ENCODE measurements at places on chromosomes 12 and 14.

- no peak for DNase-seq
Measured at GRCh38 chr14:104019806-104020205, 65.7 kb upstream of the ASPG start.

DNA sequence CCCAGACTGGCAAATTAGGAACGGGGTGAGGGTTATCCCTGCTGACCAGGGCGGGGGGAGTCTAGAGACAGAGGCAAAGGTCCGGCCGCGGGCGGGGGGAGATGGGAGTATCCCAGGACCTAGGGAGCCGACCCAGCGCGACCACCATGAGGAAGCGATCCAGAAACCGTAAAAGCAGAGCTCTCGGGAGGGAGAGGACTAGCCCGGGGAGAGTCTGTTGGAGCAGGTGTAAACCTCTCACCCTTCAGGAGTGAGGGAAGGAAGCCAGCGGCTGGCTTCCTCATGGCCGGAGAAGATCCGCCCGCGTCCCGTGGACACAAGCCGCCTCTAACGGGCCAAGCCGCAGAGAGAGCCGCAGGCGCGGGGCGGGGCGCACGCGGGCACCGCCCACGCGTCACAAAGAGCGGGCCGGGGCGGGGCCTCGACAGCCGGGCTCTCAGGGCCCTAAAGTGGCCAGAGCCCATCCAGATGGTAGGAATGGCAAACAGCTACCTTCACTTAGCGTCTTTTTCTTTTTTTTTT lies at the start of gene ACRBP:
TSS of gene ACRBP (minus strand) at position 350 of the 522 bp plus-strand sequence. CDS start at position 284, 66 bp downstream.
- DNase-seq, result no peak

- no peak for DNase-seq
Measured at GRCh38 chr12:25698772-25699171, 145.7 kb upstream of the LMNTD1 start.

DNA sequence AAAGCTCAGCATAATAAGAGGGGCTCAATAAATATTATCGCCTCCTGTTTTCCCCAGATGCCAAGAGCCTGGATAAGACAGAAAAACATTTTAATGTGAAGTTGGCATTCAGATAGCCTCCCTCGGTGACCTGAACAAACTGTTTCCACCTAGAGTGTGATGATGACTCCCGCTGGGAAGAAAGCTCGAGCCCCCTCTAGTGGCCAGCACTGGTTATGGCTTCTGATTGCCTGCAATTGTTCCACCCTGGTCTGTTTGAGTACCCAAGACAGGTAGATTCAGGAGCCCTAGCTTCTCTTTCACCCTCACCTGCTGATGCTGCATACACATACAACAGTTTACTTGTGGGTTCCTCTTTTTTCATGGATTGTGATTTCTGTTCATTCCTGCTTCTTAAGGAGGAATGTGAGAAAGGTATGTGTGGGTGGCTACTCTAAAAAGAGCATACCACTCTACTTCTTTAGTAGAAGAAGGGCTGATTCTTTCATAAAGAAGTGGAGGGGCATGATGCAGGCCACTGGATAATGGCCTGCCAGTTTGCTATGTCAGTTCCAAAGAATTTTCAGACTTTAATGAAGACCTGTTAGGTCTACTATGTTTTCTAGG lies 6.4 kb downstream of the ERG28 start:
- peak; percentile 12 for DNase-seq

DNA sequence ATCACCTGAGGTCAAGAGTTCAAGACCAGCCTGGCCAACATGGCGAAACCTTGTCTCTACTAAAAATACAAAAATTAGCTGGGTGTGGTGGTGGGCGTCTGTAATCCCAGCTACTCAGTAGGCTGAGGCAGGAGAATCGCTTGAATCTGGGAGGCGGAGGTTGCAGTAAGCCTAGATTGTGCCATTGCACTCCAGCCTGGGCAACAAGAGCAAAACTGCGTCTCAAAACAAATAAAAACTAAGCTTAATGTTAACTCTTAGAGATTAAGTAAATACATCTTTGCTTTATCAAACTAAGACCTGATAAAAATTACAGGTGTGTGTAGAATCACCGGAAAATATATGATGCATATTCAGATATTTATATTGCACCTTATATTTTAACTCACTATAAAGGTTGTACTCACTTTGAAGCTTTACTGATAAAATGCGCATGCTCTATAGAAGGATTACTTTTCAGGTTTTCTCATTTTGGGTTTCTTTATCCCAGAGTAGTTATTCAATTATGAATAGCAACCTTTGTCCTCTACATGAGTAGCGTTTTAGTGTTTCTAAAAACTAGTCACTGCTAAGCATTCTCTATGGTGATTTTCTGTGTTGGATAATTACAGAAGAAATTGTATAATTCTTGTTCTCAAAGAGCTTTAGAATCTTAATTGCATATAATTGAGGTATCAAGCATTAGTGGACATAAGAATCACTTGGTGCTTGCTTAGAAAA lies 9.4 kb downstream of the ARID4A start:
- DNase-seq, result no peak

GRCh38 chr14:104821229-104821945 lies 20.5 kb downstream of the ZBTB42 start:
- DNase-seq, result no peak

DNA sequence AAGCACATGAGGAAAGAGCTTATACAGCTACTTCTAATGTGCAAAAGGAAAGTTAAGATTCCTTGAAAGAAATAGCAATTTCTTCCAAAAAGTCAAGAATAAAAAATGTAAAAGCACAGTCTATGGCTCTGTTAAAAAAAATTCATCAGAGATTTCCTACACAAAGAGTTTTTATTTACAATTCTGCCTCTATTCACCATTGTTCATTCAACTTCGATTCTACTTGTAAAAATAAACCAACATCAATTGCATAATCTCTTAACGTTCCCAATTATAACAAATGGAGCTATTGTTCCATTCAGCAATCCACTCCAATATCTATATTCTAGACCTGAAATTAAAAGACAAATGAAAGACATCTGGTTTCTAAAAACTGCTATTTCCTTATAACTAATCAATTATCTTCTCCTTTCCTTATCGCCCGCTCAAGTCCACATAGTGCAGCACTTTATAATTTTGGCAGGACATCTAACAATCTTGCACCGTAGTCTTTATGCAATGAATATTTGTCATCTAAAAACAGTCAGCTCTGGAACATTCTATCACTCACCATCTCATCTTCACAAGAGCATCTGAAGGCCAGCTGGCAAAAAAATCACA lies 6.2 kb downstream of the EIF2S3B start:
- DNase-seq, result no peak

DNA sequence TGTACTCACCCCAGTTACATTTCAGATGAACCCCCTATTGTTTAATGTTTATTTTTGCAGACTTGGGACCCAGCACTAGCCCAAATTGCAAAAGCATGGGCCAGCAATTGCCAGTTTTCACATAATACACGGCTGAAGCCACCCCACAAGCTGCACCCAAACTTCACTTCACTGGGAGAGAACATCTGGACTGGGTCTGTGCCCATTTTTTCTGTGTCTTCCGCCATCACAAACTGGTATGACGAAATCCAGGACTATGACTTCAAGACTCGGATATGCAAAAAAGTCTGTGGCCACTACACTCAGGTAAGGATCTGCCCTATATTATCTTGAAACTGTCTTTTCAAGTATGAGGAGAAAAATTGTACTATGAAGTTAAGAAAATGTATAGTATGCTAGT lies 1.2 kb downstream of the GLIPR1 start:
- no peak for DNase-seq

GRCh38 chr14:77273796-77274195 lies 2.8 kb upstream of the NGB start:
- no peak for DNase-seq

- DNase-seq, result no peak
Measured at GRCh38 chr12:49939707-49940106, 10.8 kb upstream of the AQP2 start.

DNA sequence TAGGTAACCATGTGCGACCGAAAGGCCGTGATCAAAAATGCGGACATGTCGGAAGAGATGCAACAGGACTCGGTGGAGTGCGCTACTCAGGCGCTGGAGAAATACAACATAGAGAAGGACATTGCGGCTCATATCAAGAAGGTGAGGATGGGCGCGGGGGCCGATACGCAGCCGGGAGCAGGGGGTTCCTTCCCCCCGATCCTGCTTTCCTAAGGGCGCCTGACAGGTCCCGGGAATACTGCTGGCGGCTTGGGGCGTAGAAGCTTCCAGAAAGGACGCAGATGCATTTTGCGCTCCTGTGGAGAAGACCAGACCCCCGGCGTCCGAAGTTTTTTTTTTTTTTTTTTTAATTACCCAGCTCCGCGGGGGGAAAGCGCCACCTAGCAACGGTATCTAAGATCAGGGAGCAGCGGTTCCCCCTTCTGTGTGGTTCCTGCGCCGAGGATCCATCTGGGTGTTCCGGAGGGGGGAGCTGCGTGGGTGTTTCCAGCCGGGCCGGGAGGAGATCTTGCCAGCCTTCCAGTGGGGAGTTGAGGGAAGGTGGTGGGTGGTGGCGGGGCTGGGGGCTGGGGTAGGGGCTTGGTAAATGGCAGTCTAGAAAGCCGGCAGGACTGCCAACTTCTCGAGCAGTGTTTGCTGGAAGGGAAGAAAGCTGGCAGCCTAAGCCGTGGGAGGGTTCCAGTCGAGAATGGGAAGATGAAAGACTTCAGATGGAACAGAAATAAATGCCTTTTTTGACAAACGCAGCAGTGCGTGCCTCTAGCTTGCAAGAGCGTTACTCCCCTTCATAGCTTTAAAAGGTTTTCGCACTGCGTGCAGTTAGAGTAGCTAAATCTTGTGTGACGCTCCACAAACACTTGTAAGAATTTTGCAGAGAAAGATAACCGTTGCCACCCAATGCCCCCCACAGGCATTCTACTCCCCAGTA lies 764 bp downstream of the DYNLL1 start:
- DNase-seq, result no peak

GRCh38 chr14:24876996-24877395 lies 173.0 kb downstream of the STXBP6 start:
- no peak for DNase-seq

- DNase-seq, result no peak
Measured at GRCh38 chr12:5429741-5430557, 2.0 kb upstream of the NTF3 start.

DNA sequence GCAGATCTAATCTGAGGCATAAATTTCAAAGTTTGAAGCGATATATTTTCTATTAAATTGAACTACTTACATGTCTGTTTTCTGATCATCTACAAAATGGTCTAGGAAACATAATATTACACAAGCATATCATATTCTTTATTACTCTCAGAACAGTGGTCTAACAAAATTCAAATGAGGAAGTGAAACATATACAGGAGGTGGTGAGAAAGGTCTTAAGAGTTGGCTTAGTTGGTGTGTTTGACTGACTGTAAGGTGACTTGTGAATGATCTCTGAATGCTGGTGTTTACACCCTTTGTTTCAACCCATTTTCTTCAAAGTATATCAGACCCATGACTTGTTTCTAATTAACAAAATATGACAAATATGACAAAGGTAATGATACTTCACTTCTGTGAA lies 1156.8 kb downstream of the SLC16A7 start:
- no peak for DNase-seq

DNA sequence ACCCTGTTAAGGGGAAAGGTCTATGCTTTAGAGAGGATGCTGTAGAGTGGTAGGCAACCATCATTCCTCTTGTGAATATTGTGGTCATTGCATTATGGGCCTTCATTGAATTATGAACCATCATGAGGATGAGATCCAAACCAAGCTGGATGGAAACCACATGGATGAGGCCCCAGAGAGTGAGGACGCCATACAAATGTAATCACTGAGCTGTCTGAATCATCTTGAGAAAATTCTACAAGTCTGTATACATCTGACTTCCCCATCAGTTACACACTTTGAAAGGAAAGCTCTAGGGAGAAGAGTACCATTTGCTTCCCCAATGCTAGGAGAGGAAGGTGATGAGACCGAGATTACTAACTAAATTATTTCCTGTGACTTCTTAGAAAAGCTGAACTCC lies 172.9 kb downstream of the CACNA1C start:
- DNase-seq, result no peak

GRCh38 chr12:80714055-80714454 lies 2.7 kb upstream of the MYF5 start:
- no peak for DNase-seq

DNA sequence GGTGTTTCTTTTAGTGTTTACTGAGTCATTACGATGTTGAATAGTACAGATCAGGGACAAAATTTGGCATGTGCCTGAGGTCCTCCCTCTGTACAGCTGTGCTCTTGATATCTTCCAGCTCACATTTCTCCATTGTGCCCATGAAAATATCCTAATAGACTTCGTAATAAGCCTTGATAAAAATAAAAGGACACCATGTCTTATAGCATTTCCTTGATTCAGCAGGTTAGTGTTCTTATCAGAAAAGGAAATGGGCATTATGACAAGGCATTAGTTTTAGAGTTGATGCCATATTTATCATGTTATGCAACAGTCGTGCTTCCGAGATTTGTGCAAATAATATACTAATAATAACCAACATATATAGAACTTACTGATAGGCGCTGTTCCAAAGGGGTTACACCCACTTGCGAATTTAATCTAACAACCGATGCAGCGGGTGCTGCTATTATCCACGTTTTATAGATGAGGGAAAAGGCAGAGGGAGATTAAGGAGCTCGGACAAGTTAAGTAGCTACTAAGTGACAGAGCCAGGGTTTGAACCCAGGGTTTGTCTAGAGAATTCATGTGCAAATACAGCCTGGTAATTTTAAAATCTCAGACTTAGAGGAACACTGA lies 15.1 kb upstream of the WNK1 start:
- no peak for DNase-seq

DNA sequence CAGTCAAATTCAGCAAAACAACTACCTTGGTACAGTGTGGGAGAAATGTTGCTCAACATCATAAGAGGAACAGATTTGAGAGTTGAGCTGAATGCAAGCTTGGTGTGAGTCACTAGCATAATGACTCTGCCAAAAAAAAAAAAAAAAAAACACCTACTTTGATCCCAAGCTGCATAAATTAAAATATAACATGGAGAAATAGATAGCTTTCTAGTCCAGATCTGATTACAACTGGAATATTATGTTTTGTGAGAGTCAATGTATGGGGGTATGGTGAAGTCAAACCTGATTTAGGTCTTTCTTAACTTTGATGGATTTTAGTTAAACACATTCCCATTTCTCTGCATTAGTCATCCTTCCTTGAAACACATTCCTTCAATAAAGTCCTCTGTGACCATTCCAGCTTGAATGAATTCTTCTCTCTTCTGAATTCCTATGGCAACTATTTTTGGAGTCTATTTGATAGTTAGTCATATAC lies 188.1 kb downstream of the SLC5A8 start:
- DNase-seq, result no peak

DNA sequence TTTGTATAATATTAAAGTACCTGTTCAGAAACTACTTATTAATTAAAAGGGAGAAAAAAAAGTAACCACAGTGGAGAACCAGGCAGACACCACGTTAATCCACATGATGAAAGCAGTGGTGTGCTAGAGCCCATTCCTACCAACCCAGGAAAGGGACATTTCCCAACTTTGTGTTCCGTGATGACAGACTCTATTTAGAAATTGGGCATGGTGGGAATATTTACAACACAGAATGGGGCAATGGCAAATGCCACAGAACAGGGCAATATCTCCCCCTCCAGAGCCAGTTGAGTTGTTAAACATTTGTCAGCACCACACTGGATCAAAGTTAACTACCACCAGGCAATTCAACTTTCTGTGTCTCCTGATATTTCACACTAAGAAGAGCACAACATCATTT lies 1.2 kb upstream of the HIGD1C start:
- no peak for DNase-seq

- DNase-seq, result no peak
Measured at GRCh38 chr12:66154776-66155175, 15.0 kb downstream of the TMBIM4 start.

- DNase-seq, result no peak
Measured at GRCh38 chr12:14607568-14607967, 39.9 kb upstream of the PLBD1 start.

Measured in DMS153 (cell line).